Ascending aorta (tissue), 2 donors: ENCODE measurements at places on chromosomes 11 and 22. TPM values are rescaled to one million over a fixed set of nuclear protein-coding genes. Genes with fewer than 3 reads are reported as not detected.
A peak's percentile ranks its signal among the peaks of the same experiment; 100 is the strongest.

DNA sequence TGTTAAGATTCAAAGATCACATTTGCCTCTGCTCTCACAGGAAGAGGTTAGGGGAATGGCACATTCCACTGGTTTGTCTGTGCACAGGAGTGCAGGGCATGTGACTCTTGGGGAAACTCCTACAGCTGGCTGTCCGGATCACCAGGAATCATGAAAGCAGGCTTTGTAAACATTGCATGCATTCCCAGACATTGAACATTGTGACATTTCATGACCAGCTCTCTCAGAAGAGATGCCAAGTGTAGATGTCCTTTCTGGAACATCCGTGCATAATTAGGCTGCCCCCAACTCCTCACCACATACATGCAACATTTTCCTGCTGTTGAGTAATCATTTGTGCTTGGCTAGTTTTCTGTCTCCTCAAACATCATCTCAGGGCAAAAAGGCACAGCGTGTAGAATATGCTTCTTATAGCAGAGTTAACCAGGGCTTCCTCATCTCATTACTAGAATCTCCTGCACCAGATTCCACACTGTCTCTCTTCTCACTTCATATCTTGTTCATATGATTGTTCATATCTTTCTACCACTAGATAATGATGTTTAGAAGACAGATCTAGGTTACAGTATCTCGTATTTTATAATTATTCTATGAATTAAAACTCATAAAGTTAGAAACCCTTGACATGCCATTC lies 694.7 kb downstream of the NTM start:
- no peak for DNase-seq
- no peak overlapping the region for H3K27ac ChIP-seq
- no peaks in the 10 kb centered on the region for H3K36me3 ChIP-seq
- H3K27me3 ChIP-seq = no peaks in the 10 kb centered on the region
- no peaks in the 10 kb centered on the region for H3K4me1 ChIP-seq

FAM89B gene
- total RNA-seq = 104 TPM

EMID1 gene
- total RNA-seq = 0.64 TPM

DNA sequence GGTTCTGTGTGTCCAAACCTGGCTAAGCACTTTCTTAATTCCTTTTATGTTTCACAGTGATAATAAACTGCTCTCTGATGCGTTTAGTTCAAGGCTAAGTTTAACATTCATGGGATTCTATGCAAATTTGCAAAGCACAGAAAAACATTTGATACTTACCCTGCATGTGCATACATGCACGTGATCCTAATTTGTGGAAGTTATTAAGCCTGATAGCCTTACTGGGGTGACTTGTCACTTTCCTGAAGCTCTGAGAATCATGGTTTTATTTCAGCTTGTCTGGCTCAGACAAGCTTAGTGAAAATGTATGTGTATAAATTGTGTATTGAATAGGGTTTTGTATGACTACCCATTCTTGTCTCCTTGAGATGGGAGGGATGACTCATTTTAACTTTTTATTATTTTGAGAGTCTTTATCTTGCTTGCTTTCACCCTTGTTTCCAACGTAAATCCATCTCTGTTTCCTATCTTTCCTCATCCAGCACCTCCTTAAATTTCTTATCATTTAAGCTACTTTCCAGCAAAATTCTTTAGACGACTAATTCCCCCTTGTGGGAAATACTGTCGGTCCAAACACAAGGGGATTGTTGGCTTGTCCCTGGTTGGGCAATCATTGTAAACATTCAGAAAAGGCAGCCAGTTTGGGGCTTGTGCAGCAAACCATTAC lies 167.1 kb downstream of the C11orf91 start:
- H3K36me3 ChIP-seq = no peaks in the 10 kb centered on the region
- no peaks in the 10 kb centered on the region for H3K27me3 ChIP-seq

GRCh38 chr11:22795914-22796313 lies 33.7 kb downstream of the SVIP start:
- no peak overlapping the region for H3K4me3 ChIP-seq
- H3K27me3 ChIP-seq = no peaks in the 10 kb centered on the region
- H3K27ac ChIP-seq = no peak overlapping the region
- DNase-seq = no peak

DNA sequence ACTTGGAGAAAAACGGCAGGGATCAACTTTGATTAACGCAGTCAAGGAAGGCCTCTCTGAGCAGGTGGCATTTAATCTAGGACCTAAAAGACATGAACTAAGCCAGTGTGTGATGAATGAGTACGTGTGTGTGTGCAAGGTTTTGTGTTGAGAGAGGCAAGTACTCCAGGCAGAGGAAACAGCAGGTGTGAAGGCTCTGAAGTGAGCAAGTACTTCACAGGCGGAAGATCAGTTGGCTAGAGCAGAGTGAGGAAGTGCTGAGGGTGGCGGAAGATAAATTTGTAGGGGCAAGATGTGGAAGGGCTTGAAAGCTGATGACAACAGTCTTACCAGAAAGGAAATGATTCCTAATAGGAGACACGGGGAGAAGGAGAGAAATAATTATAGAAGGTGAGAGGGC lies 6.8 kb downstream of the APIP start:
- H3K27ac ChIP-seq = no peak overlapping the region
- no peaks in the 10 kb centered on the region for H3K36me3 ChIP-seq
- no peak overlapping the region for H3K4me3 ChIP-seq
- DNase-seq = no peak

- H3K4me3 ChIP-seq = no peak overlapping the region
- no peaks in the 10 kb centered on the region for H3K4me1 ChIP-seq
- H3K36me3 ChIP-seq = no peaks in the 10 kb centered on the region
- no peaks in the 10 kb centered on the region for H3K27me3 ChIP-seq
- DNase-seq = no peak
- no peak overlapping the region for H3K27ac ChIP-seq
Measured at GRCh38 chr11:17639091-17639490, 80.3 kb upstream of the MYOD1 start.

- no peak overlapping the region for H3K27ac ChIP-seq
- H3K36me3 ChIP-seq = no peaks in the 10 kb centered on the region
- no peaks in the 10 kb centered on the region for H3K4me1 ChIP-seq
- H3K4me3 ChIP-seq = no peak overlapping the region
Measured at GRCh38 chr22:36891646-36892045, 21.8 kb upstream of the CSF2RB start.

DNA sequence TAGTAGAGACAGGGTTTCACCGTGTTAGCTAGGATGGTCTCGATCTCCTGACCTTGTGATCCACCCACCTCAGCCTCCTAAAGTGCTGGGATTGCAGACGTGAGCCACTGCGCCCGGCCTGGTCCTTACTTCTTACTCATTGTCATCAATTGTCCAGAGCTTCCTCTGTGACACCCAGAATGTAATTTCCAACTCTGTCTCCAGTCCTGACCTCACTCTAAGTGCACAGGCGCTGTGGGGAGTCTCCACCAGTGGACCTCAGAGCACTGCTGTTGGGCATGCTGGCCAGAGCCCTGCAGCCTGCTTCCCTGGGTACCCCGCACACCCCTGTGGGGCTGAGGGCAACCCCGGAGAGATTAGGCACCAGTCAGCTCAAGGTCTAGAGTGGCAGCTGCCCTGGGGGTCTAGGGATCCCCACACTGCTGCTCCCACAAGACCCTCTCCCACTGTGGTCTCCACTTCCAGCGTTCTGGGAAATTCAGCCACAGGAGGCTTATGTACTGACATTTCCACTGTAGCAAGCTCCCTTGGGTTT lies 1140.3 kb downstream of the TBC1D22A start:
- no peaks in the 10 kb centered on the region for H3K36me3 ChIP-seq
- DNase-seq = no peak
- H3K27me3 ChIP-seq = no peaks in the 10 kb centered on the region
- no peak overlapping the region for H3K27ac ChIP-seq

OR52H1 gene
- not detected for total RNA-seq

GRCh38 chr11:118918128-118918685 lies 7.5 kb downstream of the BCL9L start:
- DNase-seq = peak; percentile 92
- H3K27ac ChIP-seq = peak overlapping the region; percentile 97
- H3K4me1 ChIP-seq = peaks cover 72% of the 10 kb centered on the region
- H3K4me3 ChIP-seq = peak overlapping the region; percentile 98

APLNR gene
- total RNA-seq = 15.1 TPM

FERMT3 gene
- total RNA-seq = 55.2 TPM

CARD18 gene
- not detected for total RNA-seq

MRPL11 gene
- 96.2 TPM for total RNA-seq

GRCh38 chr22:39661842-39662685 lies 91.5 kb downstream of the CACNA1I start:
- H3K36me3 ChIP-seq = no peaks in the 10 kb centered on the region
- peaks cover 8% of the 10 kb centered on the region for H3K27me3 ChIP-seq

SYCE3 gene
- not detected for total RNA-seq

DNA sequence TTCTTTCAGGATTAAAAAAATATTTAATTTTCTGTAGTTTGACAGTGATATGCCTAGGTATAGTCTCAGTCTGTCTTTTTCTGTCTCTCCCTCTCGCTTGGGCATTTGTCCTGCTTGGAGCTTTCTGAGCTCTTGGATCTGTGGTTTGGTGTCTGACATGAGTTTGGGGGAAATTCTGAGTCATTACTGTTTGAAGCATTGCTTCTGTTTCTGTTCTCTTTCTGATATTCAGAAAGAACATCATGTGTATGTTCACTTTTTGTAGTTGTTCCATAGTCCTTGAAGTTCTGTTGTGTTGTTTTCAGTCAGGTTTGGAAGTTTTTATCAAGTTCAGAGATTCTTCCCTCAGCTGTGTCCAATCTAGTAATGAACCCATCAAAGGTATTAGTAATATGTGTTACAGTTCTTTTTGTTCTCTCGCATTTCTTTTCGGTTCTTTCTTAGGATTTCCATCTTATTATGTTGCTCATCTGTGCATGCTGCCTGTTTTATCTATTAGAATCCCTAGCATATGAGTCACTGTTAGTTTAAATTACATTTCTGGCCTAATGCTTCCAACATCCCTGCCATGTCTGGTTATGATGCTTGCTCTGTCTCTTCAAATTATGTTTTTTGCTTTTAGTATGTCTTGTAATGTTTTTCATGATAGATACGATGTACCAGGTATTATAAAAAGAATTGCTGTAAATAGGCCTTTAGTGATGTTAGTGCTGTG lies 48.4 kb downstream of the DDX10 start:
- H3K36me3 ChIP-seq = peaks cover 47% of the 10 kb centered on the region
- no peaks in the 10 kb centered on the region for H3K4me1 ChIP-seq
- no peak overlapping the region for H3K4me3 ChIP-seq
- no peak for DNase-seq

SLC37A2 gene
- 1.5 TPM for total RNA-seq

NUP98 gene
- 36.3 TPM for total RNA-seq

- H3K27me3 ChIP-seq = no peaks in the 10 kb centered on the region
- DNase-seq = no peak
- H3K4me3 ChIP-seq = no peak overlapping the region
- H3K4me1 ChIP-seq = no peaks in the 10 kb centered on the region
- no peak overlapping the region for H3K27ac ChIP-seq
Measured at GRCh38 chr11:94100253-94100652, 28.4 kb upstream of the PANX1 start.

CNGA4 gene
- not detected for total RNA-seq

DNA sequence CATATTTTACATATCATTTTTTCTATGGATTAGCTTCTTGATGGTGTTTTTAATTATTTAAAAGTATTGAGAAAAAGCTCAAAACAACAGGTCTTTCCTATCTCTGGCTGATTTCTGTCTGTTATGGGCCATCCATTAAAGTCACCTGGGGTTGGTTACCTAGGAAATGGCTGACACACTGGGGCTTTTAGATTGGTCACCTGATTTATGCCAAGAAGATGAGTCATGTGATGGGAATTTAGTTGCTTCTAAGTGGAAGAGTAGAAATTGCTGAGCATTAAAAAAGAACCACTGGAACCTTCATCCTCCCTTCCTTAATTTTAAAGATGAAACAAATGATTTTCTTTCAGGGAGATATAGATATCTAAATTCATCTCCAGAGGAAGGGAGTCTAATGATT lies 48.8 kb upstream of the LARGE1 start:
- no peaks in the 10 kb centered on the region for H3K36me3 ChIP-seq
- H3K27ac ChIP-seq = no peak overlapping the region
- DNase-seq = no peak
- H3K27me3 ChIP-seq = no peaks in the 10 kb centered on the region
- H3K4me3 ChIP-seq = no peak overlapping the region
- H3K4me1 ChIP-seq = no peaks in the 10 kb centered on the region

- no peak overlapping the region for H3K4me3 ChIP-seq
- peaks cover 43% of the 10 kb centered on the region for H3K4me1 ChIP-seq
- H3K36me3 ChIP-seq = no peaks in the 10 kb centered on the region
- H3K27ac ChIP-seq = peak overlapping the region; percentile 28
Measured at GRCh38 chr11:3939211-3939610, 83.7 kb downstream of the STIM1 start.
